ENCODE measurements at places on chromosomes 13 and 19.

DNA sequence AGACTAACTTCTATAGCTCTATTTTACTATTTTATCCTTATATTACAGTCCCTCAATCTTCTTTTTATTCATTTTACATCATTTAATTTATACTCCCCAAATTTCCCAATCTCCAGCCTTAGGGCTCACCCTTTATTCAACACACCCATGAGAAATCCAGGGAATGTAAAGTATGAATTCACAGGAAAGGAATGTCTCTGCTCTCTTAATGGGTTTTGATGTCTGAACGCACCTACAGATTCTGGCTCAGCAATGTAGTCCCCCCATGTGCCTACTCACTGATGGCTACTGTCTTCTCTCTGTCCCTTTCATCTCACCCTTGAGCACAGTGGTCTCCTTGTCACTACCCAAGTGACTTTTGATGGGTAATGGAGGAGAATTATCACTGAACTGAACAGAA lies 32.8 kb downstream of the TNFSF13B start:
- no peak for DNase-seq

GRCh38 chr13:42078128-42078808 lies 29.8 kb downstream of the DGKH start:
- DNase-seq = no peak

- DNase-seq = no peak
Observed at GRCh38 chr13:111908361-111908760, 158.6 kb upstream of the SOX1 start.

DNA sequence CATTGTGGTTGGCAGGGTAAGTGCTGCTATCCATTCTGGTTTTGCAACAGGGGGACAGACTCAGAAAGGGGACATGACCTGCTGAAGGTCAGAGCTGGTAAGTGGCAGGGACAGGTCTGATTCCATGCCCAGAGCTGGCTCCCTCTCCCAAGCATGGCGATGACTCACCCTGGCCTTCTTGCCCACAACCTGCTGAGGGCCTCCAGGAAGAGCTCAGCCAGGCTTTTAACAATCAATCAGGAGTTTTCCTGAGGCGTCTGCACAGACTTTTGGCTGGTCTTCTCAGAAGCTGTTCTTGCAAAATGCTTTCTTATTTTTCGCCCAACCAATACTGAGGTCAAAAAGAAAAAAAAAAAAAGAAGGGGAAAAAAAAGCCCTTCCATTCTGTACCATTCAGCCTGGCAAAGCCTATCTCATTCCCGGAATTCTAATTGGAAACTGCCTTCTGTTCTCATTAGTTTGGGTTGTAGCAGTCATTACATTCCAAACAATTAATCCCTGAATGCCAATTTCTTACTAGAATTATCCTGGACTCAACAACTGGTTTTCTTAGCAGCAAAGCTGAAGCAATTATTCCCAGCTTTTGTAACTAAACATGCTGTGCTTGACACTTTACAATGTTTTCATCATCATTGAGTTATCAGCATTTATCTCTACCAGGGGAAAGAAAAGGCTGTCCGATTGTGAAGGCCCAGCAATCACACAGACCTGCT lies 17.7 kb downstream of the SIAH3 start:
- DNase-seq = no peak

DNA sequence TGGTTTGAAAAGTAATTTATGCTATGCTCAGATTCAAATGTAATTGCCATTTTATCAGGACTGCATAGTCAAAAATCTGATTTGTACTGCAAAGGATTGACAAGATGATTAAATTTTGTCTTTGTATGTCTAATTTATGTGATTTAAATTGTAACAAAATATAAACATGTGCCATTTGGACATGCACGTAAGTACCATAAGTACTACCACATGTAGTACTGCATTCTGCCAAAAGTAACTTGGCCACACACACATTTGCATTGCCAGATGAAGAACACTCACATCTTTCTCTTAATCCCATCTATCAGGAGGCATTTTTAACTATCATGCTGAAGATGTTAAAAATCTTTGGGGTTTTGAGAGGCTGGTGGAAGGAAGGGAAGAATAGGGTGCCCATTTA lies 133.3 kb downstream of the KLF12 start:
- DNase-seq = no peak

GRCh38 chr13:93499991-93500390 lies 273.4 kb downstream of the GPC6 start:
- no peak for DNase-seq

- no peak for DNase-seq
Observed at GRCh38 chr13:73069206-73069805, 10.5 kb downstream of the KLF5 start.

- no peak for DNase-seq
Observed at GRCh38 chr13:19959141-19959830, 759 bp downstream of the ZMYM2 start.

DNA sequence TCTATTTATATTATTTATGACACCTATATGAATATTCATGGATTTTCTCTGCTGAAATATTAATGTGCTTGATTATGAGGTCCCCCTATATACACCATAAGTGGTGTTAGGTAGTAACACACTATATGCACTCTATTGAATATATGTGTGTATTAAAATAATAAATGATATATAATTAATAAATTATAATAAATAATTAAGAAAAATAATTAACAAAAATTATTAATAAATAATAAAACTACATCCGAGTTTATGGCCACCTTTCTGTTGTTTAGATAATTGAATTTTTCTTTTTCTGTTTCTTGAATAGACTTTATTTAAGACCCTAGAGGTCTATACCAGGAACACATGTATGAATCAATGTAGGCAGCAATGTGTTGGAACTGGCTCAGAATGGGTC lies 20.9 kb upstream of the ARHGEF18 start:
- DNase-seq = no peak

DNA sequence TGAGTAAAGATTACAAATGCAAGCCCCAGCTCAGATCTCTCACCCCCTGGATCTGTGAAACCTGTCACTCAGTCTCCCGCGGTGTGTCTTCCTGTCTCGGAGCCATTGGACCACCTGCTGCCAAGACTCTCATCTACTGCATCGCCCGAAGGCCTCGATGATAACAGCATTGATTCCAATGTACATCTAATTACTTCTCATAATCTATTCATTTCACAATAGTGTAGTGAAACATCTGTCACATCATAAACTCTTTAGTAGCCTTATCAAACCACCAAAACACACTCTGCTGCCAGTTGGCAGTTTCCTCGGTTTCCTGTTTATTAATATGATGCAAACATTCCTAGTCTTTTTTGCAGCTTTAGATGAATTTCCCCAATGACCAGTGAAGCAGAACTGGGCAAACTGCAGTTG lies 220.3 kb downstream of the POU4F1 start:
- DNase-seq = peak; percentile 20

DNA sequence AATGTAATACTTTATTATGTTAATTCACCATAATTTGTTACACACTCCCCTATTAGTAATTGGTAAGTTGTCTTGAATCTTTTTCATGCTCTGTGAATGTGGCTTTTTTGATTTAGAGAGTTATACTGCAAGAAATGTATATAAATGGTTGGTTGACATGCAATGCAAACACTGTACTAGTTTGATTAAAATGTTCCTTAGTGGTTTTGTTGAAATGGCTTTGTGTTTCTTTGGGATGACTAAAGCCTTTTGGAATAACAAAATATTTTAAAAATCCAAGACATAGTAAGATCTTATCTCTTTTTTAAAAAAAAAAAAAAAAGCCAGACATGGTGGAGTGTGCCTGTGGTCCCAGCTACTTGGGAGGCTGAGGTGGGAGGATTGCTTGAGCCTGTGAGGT lies 10.5 kb downstream of the LAMP1 start:
- no peak for DNase-seq

- DNase-seq = no peak
Observed at GRCh38 chr19:4075373-4075772, 8.7 kb upstream of the ZBTB7A start.
